Sigmoid colon (tissue), 7 donors: ENCODE measurements at places on chromosomes 1 and 21. TPM values are rescaled to one million over a fixed set of nuclear protein-coding genes. Genes with fewer than 3 reads are reported as not detected.

SYCP1 gene
- total RNA-seq, result not detected

DMBX1 gene
- total RNA-seq, result not detected

RGS7 gene
- 0.33 TPM for total RNA-seq

ADAMTS4 gene
- total RNA-seq, result 8.3 TPM

HES3 gene
- not detected for total RNA-seq
